Coronary artery (tissue), 2 donors: ENCODE measurements at places on chromosomes 11 and 22.

GRCh38 chr11:112238041-112238440, 11.8 kb downstream of the PTS start:
- no peak for DNase-seq

DNA sequence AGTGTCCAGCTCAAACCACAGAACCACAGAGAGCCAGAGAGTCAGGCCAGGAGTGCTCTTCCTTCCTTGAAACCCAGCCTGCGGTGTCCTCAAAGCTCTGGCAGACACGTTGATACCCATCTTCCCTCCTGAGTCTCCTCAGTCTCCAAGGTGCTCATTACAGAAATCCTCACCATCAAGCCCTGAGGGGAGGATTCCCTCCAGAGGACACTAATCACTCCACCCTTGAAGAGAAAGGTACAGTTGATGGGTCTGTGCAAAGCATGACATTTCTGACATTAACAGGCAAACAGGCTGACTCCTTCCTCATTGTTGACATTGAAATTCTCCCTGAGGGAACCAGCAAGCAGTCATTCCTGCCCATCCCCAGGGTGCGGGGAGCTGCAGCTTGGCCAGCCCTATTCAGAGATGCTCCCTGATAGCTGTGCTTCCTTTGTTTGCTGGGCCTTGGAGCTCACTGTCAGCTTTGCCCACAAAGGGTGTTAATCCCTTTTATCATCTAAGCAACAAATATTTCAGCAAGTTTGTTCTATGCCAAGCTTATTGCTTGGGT, 101.7 kb upstream of the CSNK2A3 start:
- DNase-seq, result no peak

GRCh38 chr11:93567401-93567895, 24.3 kb upstream of the SMCO4 start:
- DNase-seq, result peak; percentile 87

GRCh38 chr11:120188371-120188770, 22.5 kb upstream of the OAF start:
- DNase-seq, result no peak
